ENCODE measurements at places on chromosomes 1 and 21.

- no peak for DNase-seq
Measured at GRCh38 chr1:114234408-114235124, 80.9 kb upstream of the SYT6 start.

- DNase-seq = no peak
Measured at GRCh38 chr1:88655685-88656299, 28.3 kb upstream of the PKN2 start.

- no peak for DNase-seq
Measured at GRCh38 chr1:69787151-69787550, 219.4 kb downstream of the LRRC7 start.

DNA sequence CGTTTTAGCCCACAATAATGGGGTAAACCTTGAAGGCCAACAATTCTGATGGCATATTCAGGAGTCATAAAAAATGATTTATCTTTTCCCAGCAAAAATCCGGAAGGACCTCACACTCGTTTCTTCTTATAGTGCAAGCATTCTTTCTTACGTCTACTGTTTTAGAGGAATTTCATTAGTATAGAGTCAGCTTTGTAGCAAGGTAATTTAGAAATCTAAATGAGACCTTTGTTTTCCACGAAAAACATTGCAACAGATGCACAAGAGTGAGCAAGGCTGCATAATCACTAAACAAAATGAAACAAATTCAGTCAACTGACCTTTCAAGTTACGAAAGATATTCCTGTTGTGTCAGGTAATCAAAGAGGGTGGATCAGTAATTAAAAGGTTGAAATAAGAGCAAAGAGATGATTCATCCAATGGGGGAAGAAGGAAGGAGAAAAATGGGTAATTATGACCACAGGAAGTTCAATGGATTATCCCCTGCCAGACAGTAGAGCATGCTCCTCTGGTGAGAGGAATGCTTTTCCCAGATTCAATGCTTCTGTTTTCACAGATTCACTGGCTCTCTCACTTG is 560 bp upstream of the CSDE1 start:
- DNase-seq = no peak

- no peak for DNase-seq
Measured at GRCh38 chr1:47403321-47403910, 12.7 kb upstream of the FOXE3 start.

DNA sequence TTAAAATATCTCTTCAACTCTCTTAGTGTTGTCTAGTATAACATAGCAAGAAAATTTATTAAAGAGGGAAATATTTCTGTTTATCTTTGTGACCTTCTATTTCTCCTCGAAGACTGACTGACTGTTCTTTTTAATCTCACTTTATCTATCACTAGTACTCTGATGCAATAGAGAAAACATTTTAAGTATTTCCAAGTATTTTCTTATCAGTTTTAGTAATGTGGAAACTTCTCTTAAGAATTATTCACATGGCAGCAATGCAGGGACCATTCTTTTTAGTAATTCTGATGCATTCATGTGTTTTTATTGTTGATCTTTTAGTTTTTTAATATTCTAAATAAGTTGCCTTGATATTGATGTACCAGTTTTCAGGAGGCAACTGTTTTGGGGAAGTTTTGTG is 115.7 kb downstream of the NEK7 start:
- DNase-seq = no peak

DNA sequence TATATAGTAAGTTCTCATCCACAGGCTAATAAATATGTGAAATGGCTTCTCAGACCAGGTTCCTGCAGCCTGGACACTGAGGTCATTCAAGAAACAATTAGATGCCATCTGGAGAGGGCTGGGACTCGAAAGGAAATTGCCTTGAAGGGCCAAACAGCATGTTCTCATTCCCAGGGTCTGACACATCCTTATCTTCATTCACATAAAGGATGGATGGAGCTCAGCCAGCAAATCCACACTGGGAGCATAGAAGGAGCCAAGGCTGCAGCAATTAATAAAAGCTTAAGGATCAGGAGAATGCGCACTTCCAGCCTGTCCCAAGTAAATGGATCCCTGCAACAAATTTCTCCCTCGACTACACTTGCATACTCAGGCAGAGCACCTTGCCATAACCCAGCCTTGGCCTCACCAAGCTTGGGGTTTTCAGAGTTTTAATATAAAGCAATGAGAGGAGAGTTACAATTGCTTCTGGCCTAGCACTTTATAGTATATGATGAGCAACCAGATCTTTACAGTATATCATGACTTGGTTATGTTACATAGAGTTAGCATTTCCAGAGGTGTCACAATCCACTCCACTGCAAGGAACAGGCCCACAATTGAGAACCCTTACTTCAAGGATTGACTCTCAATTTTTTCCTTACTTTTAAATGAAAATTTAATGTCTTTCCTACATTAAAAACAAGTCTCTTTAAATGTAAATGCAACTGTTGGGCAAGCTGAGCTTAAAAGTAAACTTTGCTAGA is 55.9 kb downstream of the BCAR3 start:
- no peak for DNase-seq

GRCh38 chr1:219717536-219717935 is 104.6 kb upstream of the ZC3H11B start:
- DNase-seq = no peak

DNA sequence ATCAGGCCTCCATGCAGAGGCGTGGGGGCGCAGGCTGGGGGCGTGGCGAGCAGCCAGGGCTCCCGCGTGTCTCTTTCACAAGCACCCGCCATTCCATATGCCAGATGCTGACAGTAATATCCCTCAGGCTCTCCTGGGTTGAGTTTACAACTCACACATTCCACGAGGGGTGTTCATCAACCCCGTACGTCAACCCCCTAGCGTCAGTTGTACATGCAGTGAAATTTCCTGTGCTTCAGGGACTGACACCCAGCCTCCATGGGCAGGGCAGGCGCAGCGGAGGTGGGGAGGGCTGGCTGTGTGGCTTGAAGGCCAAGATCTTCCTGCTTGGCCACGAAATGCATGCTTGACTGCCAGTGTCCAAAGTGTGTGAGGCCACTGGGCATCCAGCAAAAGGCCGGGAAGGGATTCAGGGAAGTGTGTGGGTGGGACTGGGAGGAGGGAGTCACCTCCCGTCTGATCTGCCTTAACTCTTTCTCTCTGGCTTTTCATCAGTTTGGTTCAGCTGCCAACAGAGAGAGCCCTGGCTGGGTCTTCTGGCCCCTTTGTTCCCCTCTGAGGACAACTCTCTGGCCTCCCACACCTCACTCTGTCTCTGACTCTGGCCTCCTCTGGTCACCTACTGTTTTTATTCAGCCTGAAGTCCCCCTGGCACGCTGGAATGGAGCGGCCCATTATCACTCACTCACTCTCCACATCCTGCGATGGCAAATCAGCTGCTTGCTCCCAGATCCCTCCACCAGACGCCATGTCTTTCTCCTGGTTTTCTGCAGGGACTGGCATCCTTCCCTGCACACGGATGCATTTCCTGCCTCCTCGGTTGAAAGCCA is 33.8 kb downstream of the CLIC6 start:
- DNase-seq = no peak

- no peak for DNase-seq
Measured at GRCh38 chr1:220186752-220187151, 85.5 kb downstream of the RAB3GAP2 start.

GRCh38 chr1:223244366-223245103 is 101.5 kb upstream of the TLR5 start:
- DNase-seq = no peak

GRCh38 chr1:91582431-91582921 is 81.8 kb downstream of the CDC7 start:
- DNase-seq = no peak

GRCh38 chr1:16077406-16078245 is 4.2 kb upstream of the FAM131C start:
- no peak for DNase-seq

DNA sequence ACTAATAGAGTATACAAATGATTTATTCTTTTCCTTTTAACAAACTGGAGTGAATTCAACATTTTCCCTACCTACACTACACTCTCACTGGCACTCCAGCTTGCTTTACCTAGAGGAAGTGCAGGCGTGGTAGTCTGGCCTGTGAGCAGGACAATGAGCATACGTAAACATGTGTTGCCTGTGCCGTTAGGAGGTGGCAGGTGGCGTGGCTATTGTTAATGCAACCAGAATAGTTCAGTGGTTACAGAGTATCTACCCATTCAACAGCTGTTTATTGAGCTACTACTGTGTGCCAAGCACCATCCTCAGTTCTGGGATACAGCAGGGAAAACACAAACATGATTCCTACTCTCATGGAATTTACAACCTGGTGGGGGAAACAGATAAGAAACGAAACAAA is 299.7 kb upstream of the KAZN start:
- DNase-seq = no peak

DNA sequence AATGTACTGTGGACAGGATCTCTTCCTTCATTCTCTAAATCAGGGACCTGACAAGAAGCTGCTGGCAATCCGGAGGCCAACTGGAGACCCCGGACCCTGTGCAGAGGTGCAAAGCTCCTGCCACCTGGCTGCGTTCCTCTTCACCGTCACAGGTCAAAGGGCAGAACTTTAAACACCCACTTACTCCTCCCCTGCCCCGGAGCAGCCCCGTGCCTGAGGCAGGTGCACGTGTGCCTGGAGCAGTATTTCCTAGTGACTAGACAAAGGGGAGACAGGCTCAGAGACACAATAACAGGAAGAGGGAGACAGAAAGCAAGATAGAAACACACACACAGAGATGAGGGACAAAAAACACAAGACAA is 6.6 kb upstream of the PIGC start:
- DNase-seq = no peak

- peak; percentile 44 for DNase-seq
Measured at GRCh38 chr1:54996359-54996868, 2.3 kb upstream of the BSND start.

DNA sequence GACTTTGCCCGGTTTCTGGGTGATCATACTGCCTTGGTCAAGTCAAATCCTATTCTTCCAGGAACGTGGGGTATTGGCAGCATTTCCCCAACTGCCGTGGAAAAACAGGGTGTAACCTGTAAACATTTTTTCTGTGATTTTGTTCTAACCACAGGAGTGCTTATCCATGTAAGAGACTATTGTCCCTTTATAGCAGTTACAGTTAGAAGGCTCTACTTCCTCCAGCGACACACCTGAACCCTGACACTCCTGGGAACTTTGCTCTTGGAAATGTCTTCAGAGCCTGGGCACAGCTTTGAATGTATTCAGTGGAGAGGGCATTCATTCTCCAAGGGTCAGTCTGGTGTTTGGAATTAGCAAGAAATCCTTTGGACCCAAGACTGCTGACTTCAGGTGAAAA is 26.4 kb upstream of the ARHGEF10L start:
- DNase-seq = no peak

DNA sequence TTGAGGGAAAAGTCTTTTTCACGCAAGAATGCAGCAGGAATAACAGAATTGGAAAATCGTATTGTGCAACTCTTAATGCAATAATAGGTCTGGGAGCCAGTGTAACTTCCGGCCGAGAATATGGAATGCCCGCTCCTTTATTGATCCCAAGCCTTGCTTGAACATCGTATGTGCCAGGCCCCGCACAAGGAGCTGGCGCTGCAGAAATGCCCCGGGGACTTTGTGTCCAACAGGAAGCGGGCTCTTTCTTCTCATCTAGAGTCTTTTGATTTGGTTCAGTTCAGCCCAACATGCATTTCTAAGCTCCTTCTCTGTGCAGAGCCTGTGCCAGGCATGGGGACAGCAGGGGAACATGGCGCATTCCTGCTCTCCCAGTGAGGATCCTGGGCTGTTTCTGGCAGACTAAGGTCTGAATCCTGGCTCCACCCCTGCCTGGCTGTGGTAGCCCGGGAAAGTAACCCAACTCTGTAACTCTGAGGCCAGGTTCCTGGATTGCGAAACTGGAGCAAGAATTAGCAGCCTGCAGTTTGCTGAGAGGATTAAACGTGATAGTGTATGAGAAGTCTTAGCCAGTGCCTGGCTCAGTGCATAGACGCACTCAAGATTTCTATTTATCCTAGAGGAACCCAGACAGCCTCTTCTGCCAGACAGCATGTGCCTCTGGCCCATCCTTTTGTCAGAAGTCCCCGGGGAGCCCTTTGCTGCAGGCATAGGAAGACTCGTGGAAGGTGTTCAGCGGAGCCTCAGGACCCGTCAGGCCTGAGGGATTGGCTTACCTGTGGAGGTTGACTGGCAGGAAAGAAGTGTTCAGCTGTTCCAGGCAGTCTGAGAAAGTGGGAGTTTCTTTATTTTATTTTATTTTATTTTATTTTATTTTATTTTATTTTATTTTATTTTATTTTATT is 987 bp upstream of the CDCP2 start:
- no peak for DNase-seq

GRCh38 chr1:220451532-220451931 is 76.4 kb upstream of the MARK1 start:
- no peak for DNase-seq

DNA sequence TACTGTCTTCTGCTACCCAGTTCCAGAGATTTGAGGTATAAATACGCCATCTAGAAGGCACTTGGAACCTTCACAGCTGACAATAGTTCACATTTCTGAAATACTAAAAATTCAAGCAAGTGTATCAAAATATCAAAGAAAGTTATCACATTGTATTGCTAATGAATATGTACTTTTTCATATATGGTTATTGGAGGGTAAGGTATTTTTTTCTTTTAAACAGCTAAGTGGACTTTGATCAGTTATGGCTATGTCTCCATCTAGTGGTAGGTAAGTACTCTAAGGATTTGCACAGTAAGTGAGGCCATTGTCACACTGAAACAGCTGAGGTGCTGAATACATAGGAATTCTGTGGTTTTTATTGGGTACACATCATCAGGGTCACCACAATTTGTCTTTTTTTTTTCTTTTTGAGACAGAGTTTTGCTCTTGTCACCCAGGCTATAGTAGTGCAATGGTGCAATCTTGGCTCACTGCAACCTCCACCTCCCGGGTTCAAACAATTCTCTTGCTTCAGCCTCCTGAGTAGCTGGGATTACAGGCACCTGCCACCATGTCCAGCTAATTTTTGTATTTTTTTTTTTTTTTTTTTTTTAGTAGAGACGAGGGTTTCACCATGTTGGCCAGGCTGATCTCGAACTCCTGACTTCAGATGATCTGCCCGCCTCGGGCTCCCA is 49.1 kb upstream of the CR2 start:
- DNase-seq = no peak

DNA sequence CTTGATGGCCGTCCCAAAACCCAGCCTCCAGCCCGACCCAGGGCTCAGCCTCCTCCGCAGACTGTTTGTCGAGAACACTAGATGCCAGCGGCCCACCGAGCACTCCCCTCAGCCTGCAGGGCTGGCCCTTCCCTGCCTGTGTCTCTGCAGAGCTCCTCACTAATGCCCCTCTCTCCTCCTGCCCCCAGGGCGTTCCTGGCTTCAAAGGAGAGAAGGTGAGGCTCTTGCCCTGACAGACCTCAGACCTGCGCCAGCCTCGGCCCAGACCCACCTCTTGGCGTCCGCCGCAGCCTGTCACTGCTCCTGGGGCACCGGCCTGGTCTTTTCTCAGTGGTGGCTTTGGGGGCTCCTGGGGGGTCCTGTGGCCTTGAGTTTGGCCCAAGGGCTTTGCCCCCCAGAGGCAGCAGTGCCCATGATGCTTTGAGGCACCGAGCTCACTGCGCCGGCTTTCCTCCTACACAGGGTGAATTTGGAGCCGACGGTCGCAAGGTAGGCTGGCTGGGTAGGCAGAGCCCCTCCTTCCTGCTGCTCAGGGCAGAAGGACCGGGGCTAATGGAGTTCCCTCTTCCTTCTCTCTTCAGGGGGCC is 18.4 kb downstream of the COL6A2 start:
- no peak for DNase-seq

All from stimulated activated CD8-positive, alpha-beta memory T cell treated with anti-CD3 and anti-CD28 coated beads, Interleukin-4, amount 100 ng/mL, for 1 hour (primary cell).